Esophagus squamous epithelium (tissue), 5 donors: ENCODE measurements at places on chromosomes 16 and 17.

DNA sequence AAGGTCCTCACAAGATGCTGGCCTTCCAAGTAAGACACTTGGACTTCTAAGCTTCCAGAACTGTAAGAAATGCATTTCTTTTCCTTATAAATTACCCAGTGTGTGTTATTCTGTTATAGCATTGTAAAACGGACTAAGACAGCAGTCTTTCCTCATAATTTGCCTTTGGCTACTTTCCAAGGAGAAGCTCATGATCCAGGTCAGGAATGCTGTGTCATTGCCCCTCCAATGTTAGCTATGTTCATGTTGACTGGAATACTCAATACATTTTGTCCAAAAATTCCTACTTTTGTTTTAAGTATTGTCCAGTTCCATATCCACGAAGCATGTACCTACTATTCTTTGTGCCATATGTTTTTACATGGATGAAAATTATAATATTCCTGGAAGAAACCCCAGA is 234.6 kb downstream of the HS3ST3A1 start:
- H3K27ac ChIP-seq, result no peak overlapping the region
- H3K4me3 ChIP-seq, result no peak overlapping the region
- no peak for DNase-seq
- H3K4me1 ChIP-seq, result no peaks in the 10 kb centered on the region
- no peaks in the 10 kb centered on the region for H3K36me3 ChIP-seq

DNA sequence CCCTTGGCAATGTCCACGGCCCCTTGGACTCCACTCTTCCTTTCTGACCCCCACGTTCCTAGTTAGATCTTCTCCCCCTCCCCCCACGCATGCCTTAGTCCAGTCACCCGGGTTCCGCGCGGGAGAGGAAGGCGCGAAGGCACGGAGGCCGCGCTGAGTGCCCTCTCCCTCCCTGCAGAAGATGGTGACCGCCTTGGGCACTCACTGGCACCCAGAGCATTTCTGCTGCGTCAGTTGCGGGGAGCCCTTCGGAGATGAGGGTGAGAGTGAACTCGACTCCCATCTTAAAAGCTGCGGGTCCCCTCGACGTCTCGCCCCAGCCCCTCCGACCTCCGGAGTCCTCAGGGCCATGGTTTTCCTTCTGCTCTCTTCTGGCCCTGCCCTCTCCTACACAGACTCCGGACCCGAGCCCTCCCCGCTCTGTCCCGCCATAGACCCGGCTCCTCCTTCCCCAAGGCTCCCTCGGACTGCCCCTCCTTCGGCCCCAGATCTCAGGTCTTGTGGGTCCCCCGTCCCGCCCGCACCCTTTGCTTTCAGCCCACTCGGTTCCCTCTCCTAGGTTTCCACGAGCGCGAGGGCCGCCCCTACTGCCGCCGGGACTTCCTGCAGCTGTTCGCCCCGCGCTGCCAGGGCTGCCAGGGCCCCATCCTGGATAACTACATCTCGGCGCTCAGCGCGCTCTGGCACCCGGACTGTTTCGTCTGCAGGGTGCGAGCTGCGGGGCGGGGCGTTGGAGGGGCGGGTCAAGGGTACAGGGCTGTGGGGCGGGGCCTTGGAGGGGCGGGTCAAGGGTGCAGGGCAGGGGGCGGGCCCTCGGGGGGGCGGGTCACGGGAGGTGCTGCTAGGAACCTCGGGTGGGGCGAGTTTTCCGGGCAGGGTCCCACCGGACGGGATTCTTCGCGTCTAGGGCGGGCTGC is 4.6 kb downstream of the TGFB1I1 start:
- peak overlapping the region; percentile 73 for H3K27ac ChIP-seq
- DNase-seq, result peak; percentile 44
- H3K4me3 ChIP-seq, result peak overlapping the region; percentile 50
- H3K36me3 ChIP-seq, result peaks cover 10% of the 10 kb centered on the region

GRCh38 chr16:14193316-14193871 is 122.3 kb downstream of the MRTFB start:
- H3K27me3 ChIP-seq, result no peaks in the 10 kb centered on the region
- peaks cover 24% of the 10 kb centered on the region for H3K4me1 ChIP-seq
- H3K4me3 ChIP-seq, result peak overlapping the region; percentile 2
- no peak for DNase-seq
- no peaks in the 10 kb centered on the region for H3K36me3 ChIP-seq

- no peak for DNase-seq
- no peaks in the 10 kb centered on the region for H3K4me1 ChIP-seq
- no peaks in the 10 kb centered on the region for H3K27me3 ChIP-seq
- H3K27ac ChIP-seq, result no peak overlapping the region
These were observed 7.5 kb upstream of the HEATR3 start for GRCh38 chr16:50058091-50058771.

DNA sequence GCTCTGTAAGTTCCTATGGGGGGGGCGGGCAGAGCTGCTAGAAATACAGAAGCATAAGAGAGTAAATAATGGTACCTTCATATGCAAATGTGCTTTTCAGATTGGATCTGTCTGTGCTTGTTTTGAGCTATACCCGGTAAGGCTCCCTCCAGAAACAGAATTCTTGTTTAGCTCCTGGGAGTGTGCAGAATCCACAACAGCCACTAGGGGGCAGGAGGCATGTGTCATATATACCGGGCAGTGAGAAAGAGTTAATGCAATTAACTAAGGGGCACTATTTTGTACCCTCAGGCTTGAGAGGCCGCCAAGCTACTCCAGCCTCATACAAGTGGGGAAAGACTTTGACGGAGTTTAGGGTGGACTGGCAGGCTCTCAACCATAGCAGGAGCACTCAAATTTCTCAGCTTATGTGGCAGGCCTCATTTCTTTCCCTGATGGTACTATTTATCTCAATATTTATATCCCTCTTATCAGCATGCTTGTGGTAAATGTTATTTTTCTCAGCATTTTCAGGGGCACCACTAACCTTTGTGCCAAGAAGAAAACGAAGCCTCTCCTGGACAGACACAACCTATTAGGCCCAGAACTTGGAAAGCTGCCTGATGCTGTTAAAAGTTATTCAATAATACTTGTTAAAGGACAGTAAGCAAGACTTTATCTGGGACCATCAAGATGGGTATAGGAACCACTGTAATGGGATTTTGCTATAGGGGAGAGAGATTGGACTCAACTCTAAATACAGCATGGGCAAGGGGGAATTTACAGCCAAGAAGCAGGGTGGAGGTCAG is 10.7 kb upstream of the CENPV start:
- no peaks in the 10 kb centered on the region for H3K36me3 ChIP-seq
- H3K27ac ChIP-seq, result no peak overlapping the region

GRCh38 chr16:19524616-19525384 is 1.1 kb downstream of the CCP110 start:
- no peaks in the 10 kb centered on the region for H3K36me3 ChIP-seq
- peaks cover 49% of the 10 kb centered on the region for H3K4me1 ChIP-seq
- peak overlapping the region; percentile 85 for H3K27ac ChIP-seq
- H3K4me3 ChIP-seq, result peak overlapping the region; percentile 91

GRCh38 chr16:11973070-11973469 is 3.5 kb upstream of the SNX29 start:
- peaks cover 10% of the 10 kb centered on the region for H3K4me1 ChIP-seq
- H3K27me3 ChIP-seq, result no peaks in the 10 kb centered on the region

- no peak for DNase-seq
- peaks cover 9% of the 10 kb centered on the region for H3K36me3 ChIP-seq
- no peak overlapping the region for H3K4me3 ChIP-seq
- H3K4me1 ChIP-seq, result peaks cover 3% of the 10 kb centered on the region
- H3K27me3 ChIP-seq, result no peaks in the 10 kb centered on the region
These were observed 318.9 kb downstream of the SNX29 start for GRCh38 chr16:12295395-12295794.

GRCh38 chr16:85178596-85178995 is 66.3 kb upstream of the CIBAR2 start:
- DNase-seq, result no peak
- no peaks in the 10 kb centered on the region for H3K27me3 ChIP-seq
- H3K36me3 ChIP-seq, result no peaks in the 10 kb centered on the region

- H3K4me3 ChIP-seq, result no peak overlapping the region
- no peak for DNase-seq
- H3K27ac ChIP-seq, result no peak overlapping the region
- H3K27me3 ChIP-seq, result no peaks in the 10 kb centered on the region
- H3K36me3 ChIP-seq, result no peaks in the 10 kb centered on the region
These were observed 51.5 kb upstream of the FASN start for GRCh38 chr17:82149401-82150099.

DNA sequence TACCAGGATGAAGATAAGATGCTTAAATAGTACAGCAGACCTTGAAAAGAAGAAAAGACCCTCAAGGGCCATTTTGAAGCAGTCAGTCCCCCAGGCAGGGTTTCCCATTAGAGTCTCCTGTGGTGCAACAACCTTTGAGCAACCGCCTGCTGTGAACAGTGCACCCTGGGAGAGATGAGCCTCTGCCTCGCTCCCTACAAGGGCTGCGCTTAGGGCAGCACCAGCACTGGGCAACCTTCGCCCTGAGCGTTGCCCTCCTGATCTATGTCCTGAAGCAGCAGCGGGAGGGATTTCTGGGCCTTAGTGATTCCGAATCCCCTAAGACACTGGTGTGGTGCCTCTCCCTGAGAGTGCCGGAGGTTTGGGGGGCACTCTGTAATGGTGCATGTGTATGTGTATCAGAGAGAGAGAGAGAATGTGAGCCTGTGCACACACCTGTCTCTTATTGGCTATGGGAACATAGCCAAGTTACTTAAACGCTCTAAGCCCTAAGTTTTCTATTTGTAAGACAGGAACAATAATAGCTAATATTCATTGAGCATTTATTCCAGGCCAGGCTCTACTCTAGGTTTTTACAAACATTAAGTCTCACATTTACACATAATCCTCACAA is 25.2 kb upstream of the ABCC12 start:
- no peaks in the 10 kb centered on the region for H3K4me1 ChIP-seq
- no peak overlapping the region for H3K4me3 ChIP-seq
- no peak for DNase-seq
- peaks cover 45% of the 10 kb centered on the region for H3K27me3 ChIP-seq
- no peak overlapping the region for H3K27ac ChIP-seq
- H3K36me3 ChIP-seq, result no peaks in the 10 kb centered on the region

DNA sequence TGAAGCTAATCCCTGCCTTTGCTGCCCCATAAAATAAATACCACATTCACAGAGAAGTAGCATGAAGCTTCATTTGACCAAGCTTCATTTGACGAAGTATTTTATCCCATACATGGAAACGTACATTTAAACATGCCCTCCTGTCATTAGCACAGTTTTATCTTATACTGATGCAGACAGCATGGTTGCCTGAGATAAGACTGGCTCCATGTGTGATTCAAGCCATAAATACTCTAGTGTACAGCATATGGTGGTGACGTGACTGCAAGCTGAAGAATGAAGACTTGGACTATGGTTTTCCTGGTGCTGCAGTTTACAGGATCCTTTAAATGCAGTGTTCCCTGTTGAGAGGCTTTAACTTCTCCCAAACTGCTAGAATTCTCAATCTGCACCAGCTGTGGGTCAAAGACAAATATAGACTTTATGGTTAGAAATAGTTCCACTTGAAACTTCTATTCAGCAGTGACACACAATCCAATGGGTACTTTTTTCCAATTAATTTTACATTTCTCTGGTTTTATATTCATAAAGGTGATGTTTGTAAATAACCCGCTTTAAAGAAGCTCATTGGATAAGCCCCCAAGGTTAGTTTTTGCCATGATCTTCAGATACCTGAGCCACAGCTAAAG is 64.9 kb downstream of the CYB561 start:
- H3K4me1 ChIP-seq, result no peaks in the 10 kb centered on the region
- H3K4me3 ChIP-seq, result no peak overlapping the region
- no peaks in the 10 kb centered on the region for H3K36me3 ChIP-seq
- H3K27me3 ChIP-seq, result no peaks in the 10 kb centered on the region
- no peak for DNase-seq

DNA sequence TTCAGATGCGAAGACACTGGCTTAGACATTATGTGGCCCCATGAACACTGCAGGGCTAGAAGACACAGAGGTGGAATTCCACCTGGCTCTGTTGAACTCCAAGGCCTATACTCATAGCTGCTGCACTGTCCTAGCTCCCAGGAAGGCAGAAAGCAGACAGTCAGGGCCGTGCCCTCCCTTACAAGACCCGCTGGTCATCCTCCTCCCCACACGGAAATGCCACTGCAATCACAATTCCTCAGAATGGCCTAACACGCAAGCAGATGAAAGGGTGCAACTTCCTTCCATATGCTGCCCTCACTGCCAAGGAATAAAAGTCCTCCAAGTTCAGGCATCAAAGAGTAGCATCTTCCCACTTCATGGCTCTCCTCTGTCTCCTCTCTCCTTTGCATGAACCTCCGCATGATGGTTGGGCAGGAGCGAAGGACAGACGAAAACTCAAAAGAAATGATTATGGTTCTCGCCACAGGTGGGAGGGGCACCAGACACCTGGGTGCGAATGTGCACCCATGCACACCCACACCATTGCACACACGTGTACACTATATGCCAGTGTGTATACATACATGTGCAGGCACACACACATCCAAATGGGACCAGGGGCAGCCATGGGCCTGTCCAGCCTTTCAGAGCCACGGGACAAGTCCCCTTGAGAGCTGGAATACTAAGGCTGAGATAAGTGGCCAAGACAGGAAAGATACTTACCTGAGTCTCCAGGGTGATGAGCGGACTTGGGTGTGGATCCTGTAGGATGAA is 113.3 kb downstream of the XYLT1 start:
- H3K27ac ChIP-seq, result no peak overlapping the region
- H3K4me3 ChIP-seq, result no peak overlapping the region
- H3K36me3 ChIP-seq, result peaks cover 6% of the 10 kb centered on the region
- no peak for DNase-seq
- H3K27me3 ChIP-seq, result no peaks in the 10 kb centered on the region

DNA sequence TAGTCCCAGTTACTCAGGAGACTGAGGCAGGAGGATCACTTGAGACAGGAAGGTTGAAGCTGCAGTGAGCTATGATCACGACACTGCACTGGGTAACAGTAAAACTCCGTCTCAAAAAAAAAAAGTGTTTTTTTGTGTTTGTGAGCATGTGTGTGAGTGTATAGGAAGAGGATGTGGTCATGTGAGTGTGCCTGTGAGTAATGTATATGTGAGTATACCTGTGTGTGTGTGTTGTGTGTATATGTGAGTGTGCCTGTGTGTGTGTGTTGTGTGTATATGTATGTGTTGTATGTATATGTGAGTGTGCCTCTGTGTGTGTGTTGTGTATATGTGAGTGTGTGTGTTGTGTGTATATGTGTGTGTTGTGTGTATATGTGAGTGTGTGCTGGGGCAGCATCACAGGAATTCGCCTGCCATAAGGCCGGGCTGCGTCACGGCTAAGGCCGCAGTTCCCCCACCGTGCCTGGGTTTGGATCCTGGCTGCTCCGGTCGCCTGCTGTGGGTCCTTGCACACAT is 21.4 kb upstream of the NPTX1 start:
- H3K27me3 ChIP-seq, result no peaks in the 10 kb centered on the region
- H3K4me1 ChIP-seq, result no peaks in the 10 kb centered on the region
- DNase-seq, result no peak
